ENCODE measurements at places on chromosomes 12 and 14.

DNA sequence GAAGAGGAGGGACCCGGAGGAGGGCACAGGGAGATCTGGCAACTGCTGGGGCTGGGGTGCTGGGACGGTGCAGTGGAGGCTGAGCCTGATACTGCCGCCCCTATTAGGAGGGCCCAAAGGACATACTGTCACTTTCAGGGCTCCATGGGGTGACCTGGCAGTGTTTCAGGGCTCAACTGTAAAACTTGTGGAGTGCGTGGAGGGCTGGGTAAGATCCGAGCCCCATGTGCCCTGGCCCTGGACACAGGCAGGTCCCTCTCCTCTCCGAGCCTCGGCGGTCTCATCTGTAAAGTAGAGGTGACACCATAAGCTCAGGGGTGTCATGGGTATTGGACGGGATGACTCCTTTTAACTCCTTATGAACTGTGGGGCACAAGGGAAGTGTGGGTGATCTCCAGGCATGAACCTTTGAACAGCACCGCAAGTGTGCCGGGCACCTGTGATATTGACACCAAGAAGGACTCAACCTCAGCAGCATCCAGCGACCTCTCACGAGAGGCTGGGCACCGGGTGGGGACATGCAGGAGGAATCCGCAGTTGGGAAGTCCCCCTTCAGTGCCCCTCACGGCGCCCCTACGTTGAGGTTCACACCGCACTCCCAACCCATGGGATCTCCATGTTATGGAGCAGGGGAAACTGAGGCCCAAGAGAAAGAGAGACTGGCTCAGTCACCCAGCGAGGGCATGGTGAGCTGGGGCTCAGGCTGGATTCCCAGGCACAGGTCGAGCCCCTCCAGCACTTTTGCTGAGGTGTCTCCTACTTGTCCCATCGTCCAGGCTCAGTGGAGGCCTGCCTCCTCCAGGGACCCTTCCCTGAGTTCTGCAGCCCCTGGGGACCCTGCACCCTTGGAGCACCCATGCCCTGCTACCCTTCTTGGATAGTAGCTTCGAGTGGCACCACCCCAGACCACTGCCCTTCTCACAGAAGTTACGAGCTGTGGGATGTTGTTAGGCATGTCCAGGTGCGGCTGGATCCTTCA lies 50.4 kb upstream of the EML1 start:
- DNase-seq, result no peak

DNA sequence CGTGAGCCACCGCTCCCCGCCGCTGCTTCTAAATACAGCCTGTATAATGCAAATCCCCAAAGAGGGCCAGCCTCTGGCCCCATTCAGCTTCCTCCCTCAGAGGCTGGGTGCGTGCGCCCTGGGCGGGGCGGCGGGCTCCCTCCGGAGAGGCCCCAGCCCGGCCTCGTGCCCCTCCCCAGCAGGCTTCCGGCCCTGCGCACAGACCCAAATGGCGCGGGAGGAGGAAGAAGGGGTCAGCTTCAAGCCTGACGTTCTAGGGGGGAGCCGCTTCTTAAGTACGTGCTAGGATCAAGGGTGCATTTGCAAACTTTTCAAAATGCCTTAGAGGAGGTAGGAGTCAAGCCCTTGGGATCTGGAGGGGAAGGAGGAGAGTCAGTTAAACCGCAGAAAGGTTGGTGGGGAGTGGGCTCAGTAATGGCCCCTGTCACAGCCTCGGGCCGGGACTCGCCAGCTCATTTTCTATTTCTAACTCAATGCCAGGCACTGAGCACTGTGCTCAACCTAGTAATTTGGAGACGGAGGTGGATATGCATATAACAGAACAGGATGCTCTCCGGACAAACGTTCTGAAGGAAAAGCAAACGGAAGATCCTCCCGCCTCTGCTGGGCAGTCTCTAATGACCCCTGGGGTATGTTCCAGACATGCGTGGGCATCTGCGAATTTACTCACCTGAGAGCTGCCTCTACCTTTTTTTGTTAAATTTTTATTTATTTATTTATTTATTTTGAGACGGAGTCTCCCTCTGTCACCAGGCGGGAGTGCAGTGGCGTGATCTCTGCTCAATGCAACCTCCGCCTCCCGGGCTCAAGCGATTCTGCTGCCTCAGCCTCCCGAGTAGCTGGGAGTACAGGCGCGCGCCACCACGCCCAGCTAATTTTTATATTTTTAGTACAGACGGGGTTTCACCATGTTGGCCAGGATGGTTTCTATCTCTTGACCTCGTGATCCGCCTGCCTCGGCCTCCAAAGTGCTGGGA lies 32.3 kb downstream of the NINJ2 start:
- no peak for DNase-seq

DNA sequence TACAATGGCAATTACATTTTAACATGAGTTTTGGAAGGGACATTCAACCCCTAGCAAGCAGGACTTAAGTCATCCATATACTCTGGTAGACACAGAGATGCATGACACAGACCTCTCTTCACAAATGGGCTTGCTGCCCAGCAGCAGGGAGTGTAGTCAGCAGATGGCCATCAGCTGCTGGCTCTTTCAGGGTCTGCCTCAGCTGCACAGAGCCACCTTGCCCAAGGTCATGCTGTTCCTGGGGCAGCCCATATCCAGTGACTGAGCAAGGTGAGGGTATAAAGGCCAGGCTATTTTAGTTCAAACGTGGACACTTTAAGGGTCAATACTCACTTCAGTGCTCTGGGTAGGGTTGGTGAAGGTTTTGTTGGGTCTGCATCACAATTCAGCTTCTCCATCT lies 58.3 kb upstream of the JDP2 start:
- no peak for DNase-seq

GRCh38 chr12:106644335-106645073 lies 61.7 kb downstream of the RFX4 start:
- DNase-seq, result no peak

GRCh38 chr12:77189458-77189857 lies 124.1 kb upstream of the E2F7 start:
- DNase-seq, result no peak

DNA sequence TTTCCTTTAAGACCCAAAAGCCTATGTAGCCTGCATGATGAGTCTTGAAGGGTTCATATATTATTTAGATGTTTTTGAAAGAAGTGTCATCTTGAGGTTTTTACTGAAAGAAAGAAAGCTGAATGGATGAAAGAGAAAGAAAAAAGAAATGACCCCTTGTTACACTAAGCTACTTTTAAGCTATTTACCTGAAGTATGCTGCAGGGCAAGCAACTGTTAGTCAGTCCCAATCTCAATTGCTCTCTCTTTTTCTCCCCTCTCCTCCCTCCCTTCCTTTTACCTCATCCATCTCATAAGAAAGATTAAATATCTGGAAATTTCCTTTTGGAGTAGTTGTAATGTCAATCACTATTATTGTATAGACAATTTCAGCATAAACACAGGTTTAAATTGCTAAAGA lies 512.4 kb downstream of the TMTC2 start:
- no peak for DNase-seq

DNA sequence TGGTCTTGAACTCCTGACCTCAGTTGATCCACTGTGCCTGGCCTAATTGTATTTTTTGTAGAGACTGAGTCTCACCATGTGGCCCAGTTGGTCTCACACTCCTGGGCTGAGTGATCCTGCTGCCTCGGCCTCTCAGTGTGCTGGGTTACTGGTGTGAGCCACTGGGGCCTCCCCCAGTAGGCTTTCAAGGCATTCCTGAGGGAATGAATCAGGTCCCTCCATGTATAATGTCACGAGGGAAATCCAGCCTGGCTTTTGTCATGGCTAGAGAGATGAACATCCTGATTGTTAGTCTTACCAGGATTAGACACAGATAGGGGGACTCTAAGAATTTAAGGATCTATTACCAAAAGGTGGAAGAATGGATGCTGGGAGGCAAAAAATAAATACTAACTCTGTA lies 51.9 kb downstream of the CPSF2 start:
- no peak for DNase-seq

DNA sequence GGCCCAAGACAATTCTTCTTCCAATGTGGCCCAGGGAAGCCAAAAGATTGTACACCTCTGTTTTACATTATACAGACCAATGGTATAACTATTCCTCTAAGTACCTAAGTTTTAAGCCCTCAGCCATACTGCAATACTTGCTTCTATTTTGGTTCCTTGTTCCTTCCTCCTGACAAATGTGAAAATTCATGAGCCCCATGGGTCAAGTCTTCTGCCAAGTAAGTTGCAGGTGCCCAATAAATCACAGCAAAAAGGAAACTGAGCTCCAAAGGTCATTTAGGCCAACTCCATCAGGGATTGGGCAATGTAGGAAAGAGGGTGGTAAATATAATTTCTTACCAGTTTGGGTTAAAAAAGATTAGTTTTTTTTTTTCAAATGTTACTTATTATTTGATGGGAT lies 57.7 kb upstream of the NPFF start:
- no peak for DNase-seq

- DNase-seq, result no peak
Observed at GRCh38 chr12:50213439-50213838, 46.3 kb upstream of the CERS5 start.

GRCh38 chr12:109385339-109386058 lies 37.8 kb downstream of the MYO1H start:
- DNase-seq, result no peak

DNA sequence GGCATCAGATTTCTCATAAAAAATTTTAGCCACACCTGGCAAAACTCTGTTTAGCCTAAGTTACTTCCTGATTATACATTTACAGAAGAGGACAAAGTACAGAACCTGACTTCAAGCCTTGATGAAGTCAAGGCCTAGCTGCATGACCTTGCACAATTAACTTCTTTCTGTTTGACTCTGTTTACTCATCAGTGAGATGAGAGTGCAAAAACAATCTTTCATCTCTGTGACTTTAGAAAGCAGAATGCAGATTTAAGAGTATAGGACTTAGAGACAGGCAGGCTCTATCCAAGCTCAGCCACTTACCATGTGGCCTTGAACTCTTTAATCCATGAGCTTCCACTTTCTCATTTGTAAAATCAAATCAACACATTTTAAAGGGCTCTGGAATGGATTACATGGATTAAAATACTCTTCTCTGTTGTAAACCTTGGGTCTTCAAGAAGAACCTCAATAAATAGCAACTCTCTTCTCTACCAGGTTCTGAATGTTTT lies 1178.9 kb downstream of the FLRT2 start:
- DNase-seq, result no peak

DNA sequence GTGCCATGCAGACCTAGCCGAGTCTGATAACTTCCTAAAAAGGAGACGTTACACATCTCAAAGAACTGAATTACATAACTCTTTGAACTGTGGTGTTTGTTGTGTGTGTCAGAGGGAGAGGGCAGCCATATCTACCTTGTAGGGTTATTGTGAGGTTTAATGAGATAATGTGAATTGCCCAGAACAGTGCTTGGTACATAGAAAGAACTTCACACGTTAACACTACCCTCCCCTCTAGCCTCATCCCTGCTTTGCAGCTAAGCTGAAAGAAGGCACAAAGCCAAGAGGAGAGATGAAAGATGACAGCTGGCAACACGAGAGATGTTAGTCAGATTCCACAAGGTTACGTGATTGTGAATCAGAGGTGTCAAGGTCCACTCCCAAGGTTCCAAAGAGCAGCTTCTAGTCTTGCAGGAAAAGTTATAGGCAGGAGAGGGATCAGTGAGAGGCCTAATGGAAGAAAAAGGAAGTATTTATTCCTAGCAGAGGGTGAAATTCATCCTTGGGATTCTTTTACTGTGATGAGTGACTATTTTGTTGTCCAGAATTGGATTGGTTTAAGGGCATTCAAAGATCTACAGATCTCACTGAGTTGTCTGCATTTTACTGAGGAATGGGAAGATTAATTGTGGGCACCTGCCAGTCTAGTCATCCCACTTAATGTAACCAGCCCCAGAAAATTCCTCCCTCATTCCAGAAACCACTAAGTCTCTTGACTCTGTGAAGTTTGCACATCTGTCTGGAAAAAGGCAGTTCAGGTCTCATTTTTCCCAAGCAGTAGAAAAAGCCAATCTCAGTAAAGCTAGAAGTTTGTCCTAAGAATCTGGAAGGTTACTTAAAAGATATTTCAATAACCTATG lies 25.9 kb upstream of the WNK1 start:
- DNase-seq, result no peak

- DNase-seq, result no peak
Observed at GRCh38 chr14:69351385-69351784, 46.7 kb downstream of the ERH start.

- no peak for DNase-seq
Observed at GRCh38 chr12:80299219-80299618, 144.8 kb upstream of the PTPRQ start.

DNA sequence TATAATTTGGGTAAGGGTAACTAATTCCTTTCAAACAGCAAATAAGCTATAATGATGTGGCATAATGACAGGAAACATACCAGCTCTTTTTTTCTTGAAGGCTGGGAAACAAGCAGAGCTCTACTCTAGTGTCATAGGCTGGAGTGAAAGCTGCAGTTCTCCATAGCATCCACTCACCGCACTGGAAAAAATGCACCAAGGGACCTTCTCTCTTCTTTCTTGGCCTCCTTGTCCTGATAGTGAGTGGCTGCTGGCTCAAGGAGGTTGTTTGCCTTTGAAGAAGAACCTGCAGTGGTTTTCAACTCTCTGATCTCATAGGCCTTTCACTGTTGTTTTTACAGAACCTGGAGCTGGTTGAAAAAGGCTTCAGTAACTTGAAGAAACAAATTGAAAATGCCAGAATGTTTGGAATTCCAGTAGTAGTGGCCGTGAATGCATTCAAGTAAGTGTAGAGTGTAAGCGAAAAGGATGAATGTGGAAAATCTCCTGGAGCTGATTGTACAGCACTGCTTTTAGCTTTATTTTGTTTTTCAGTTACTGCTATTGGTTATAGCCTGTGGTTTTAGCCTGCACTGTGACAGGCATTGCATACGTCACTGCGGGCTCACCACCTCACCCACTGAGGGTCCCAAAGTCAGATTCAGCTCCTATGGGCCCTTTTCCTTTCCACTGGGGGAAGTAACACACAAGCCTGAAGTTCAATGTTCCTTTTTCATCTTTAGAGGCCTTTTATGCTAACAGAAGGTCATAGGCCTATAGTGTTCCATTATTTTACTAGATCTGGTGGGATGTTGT lies 17.2 kb upstream of the AKAP5 start:
- no peak for DNase-seq

DNA sequence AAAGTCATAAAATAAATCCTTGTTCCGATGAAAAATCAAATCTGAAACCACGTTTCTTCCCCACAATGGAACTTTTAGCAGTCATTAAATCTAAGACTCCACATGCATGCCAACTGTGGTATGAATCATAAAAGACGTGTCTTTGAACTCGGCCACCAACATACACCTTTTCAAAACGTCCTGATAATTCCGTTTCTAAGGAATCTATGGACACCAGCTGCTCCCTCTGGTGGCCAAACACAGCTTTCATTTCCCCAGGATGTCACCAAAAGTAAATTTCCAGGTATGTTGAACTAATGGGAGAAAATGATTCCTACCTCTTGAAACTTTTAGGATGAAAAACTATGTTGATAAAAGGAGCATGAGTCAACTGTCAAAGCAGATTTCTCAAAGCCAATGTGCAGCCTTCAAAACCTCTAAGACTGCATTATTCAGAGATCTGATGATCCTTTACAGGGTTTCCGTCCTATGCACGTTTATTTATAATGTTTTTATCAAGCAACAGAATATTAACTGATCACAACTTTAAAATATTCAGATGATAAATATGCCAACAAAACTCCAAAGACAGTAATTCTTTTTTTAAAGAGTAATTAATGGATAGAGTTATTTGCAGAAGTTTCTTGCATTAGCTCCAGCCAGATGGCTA lies 96.2 kb downstream of the CIT start:
- no peak for DNase-seq

GRCh38 chr12:119505001-119505400 lies 88.6 kb upstream of the TMEM233 start:
- no peak for DNase-seq
